ENCODE measurements at places on chromosomes 7 and 10.

- no peaks in the 10 kb centered on the region for H3K27me3 ChIP-seq
- peaks cover 11% of the 10 kb centered on the region for H3K4me1 ChIP-seq
- H3K27ac ChIP-seq, result no peak overlapping the region
Measured at GRCh38 chr10:12699258-12699700, 302.2 kb downstream of the CCDC3 start.

- no peaks in the 10 kb centered on the region for H3K36me3 ChIP-seq
- no peak overlapping the region for H3K27ac ChIP-seq
- no peak overlapping the region for H3K4me3 ChIP-seq
- peak; percentile 58 for DNase-seq
- no peaks in the 10 kb centered on the region for H3K27me3 ChIP-seq
Measured at GRCh38 chr10:26367771-26368170, 70.4 kb upstream of the APBB1IP start.

DNA sequence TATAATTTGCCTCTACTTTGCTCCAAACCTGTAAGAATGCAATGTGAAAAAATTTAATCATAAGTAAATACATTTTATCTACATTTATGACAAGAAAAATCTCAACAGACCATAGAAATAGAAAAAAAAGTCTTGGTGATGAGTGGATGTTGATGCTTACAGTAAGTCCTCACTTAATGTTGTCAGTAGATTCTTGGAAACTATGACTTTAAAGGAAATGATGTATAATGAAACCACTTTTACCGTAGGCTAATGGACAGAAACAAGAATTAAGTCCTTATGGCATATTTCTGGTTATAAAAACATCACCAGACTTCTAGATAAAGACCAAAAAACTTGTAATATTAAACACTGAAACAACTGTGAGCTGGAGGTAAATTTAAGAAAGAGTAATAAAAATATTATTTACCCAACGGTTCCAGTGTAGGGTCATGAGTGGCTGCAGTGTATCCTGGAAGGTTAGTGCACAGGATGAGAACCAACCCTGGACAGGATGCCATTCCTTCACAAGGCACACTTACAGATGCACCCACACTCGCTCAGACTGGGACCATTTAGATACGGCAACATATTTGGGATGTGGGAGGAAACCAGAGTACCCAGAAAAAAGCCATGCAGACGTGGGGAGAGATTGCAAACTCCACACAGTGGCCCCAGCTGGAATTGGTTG lies 76.3 kb downstream of the GLCCI1 start:
- peaks cover 47% of the 10 kb centered on the region for H3K4me1 ChIP-seq
- H3K36me3 ChIP-seq, result peaks cover 38% of the 10 kb centered on the region

- H3K36me3 ChIP-seq, result no peaks in the 10 kb centered on the region
- H3K4me3 ChIP-seq, result peak overlapping the region; percentile 46
- peaks cover 12% of the 10 kb centered on the region for H3K4me1 ChIP-seq
- H3K27ac ChIP-seq, result no peak overlapping the region
- peak; percentile 69 for DNase-seq
- peaks cover 55% of the 10 kb centered on the region for H3K27me3 ChIP-seq
Measured at GRCh38 chr7:151168003-151168786, 701 bp upstream of the GBX1 start.

GRCh38 chr7:144834641-144835144 lies 1.2 kb downstream of the TPK1 start:
- H3K4me1 ChIP-seq, result peaks cover 51% of the 10 kb centered on the region
- peak overlapping the region; percentile 98 for H3K4me3 ChIP-seq
- H3K27ac ChIP-seq, result peak overlapping the region; percentile 100
- peak; percentile 52 for DNase-seq

DNA sequence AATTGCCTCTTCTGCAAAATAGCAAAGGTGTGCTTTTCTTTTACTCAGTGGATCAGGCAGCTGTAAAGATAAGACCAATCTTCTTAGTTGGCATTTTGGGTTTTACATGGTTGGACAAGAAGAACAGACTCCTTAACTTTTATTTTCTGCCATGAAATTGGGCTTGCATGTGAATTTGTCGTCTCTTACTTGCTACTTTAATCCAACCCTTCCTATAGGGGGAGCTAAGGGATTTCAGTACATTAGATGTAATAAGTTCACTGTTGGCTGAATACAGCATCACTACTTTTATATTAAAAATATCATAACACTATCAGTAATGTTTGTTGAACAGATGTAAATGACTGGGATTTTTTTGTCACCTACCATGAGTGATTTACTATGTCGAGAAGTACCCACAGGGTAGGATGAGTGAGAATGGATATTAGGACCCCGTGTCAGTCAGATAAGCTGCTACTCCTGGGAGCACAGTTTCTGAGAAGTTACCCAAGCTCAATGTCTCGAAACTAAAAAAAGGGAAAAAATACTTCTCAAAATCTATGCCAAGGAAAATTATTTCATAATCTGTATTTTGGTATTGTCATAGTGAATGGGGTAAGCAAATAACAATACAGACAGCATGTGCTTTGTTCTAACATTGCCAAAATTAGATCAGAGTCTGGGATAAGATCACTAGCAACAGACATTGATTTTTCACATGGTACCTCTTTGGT lies 127.4 kb upstream of the AGR3 start:
- H3K36me3 ChIP-seq, result peaks cover 4% of the 10 kb centered on the region
- H3K4me1 ChIP-seq, result peaks cover 31% of the 10 kb centered on the region
- no peak overlapping the region for H3K27ac ChIP-seq
- H3K4me3 ChIP-seq, result no peak overlapping the region
- no peak for DNase-seq
- no peaks in the 10 kb centered on the region for H3K27me3 ChIP-seq

- no peak for DNase-seq
- H3K4me3 ChIP-seq, result no peak overlapping the region
- no peak overlapping the region for H3K27ac ChIP-seq
- no peaks in the 10 kb centered on the region for H3K27me3 ChIP-seq
Measured at GRCh38 chr7:118372530-118372929, 148.0 kb downstream of the ANKRD7 start.

DNA sequence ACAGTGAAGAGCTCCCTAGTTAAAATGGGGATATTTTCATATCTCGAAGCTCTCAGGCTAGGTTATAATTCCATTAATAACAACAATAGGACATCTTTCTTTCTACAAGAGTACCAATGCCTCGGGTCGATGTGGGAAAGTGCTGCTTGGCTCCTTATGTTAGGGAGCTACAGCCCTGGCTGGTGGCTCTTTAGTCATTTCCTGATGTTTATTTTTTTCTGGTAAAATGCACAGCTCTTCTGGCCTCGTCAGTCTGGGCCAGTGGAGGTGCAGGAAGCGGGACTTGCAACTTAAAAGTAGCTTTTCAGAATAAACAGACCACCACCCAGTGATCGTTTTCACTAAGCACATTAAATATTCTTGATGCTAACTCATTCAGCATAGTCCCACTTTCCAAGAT lies 58.3 kb downstream of the MKX start:
- no peak overlapping the region for H3K27ac ChIP-seq
- no peak for DNase-seq
- peaks cover 13% of the 10 kb centered on the region for H3K27me3 ChIP-seq
- no peak overlapping the region for H3K4me3 ChIP-seq
- H3K4me1 ChIP-seq, result no peaks in the 10 kb centered on the region

- H3K36me3 ChIP-seq, result peaks cover 29% of the 10 kb centered on the region
- no peak for DNase-seq
- H3K27me3 ChIP-seq, result no peaks in the 10 kb centered on the region
- peak overlapping the region; percentile 83 for H3K27ac ChIP-seq
Measured at GRCh38 chr10:804787-805619, 115.5 kb upstream of the DIP2C start.

DNA sequence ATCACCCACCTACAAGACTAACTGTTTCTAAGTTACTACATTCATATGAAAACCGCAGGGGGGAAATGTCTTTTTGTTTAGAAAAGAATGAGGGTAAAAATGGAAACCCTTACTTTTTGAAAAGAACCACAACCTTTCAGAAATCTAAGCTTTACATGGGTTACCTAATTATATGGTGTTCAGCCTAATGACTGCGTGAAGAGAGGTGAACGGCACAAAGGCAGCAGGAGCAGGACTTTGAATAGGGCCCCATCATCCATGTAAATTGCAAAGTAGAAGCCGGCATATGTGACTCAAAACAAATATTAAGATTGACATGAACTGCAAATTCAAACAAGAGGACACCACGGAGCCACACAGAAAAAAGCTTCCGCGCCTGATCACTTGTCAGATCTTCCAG lies 25.1 kb downstream of the NEBL start:
- DNase-seq, result no peak
- H3K4me1 ChIP-seq, result no peaks in the 10 kb centered on the region
- H3K36me3 ChIP-seq, result no peaks in the 10 kb centered on the region
- no peak overlapping the region for H3K4me3 ChIP-seq

DNA sequence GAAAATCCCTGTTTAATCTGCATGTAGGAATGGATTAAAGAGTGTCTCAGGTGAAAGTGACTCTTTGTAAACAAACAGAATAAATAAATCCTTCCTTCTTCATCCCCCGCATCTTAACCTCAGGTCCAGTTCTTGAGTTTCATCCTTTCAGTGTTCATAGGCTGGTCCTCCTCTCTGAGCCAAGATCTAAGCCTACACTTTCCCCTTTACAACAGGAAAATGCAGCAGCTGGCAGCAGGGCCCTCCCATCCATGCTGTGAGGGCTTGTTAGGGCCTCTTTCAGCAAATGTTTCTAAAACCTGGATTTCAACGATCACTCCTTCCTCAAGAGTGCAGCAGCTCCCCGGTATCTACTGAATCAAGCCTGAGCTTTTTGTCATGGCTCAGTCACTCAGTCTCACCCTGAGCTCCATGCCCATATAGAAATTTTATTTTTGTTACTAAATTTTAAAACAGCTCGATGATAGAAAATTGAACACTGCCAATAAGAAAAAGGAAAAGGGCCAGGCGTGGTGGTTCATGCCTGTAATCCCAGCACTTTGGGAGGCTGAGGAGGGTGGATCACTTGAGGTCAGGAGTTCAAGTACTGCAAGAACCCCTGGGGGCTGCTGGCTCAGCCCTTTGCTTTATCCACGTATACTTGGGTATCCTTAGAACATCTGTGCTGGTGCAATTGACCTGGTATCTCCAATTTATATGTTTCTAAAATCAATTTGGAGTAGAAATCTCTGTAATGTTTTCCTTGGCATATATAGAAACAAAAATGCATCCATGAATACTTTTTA lies 15.6 kb downstream of the BLNK start:
- no peaks in the 10 kb centered on the region for H3K4me1 ChIP-seq
- no peaks in the 10 kb centered on the region for H3K36me3 ChIP-seq
- H3K27me3 ChIP-seq, result peaks cover 4% of the 10 kb centered on the region
- no peak for DNase-seq
- no peak overlapping the region for H3K27ac ChIP-seq

DNA sequence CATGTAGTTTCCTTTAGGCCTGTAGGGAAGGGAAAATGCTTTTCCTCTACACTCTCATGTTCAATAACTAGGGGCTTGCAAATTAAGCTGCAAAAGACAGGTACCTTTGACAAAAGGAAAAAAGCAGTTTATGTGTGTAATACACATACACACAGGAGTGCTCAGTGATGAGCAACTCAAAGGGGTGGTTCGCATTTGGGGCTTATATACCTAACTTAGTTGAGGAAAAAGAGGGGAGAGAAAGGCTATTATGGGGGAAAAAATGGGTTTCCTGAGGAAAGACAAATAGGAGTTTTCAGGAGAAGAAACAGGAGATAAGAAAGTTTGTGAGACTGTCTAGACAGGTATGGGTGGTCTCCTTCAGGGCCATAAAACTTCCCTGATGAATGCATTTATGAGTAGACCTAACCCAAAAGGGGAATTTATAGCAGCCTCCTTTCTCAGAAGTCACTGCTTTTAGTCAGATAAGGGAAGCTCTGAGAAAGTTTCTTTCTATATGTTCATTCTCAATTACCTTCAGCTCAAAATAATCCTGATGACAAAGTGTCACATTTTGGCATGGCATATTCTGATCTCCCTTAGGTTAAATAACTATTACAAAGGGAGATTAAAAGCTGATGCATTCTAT lies 55.2 kb upstream of the EZH2 start:
- DNase-seq, result no peak
- H3K4me3 ChIP-seq, result peak overlapping the region; percentile 42
- H3K4me1 ChIP-seq, result peaks cover 30% of the 10 kb centered on the region
- H3K36me3 ChIP-seq, result peaks cover under 1% of the 10 kb centered on the region
- H3K27ac ChIP-seq, result no peak overlapping the region

DNA sequence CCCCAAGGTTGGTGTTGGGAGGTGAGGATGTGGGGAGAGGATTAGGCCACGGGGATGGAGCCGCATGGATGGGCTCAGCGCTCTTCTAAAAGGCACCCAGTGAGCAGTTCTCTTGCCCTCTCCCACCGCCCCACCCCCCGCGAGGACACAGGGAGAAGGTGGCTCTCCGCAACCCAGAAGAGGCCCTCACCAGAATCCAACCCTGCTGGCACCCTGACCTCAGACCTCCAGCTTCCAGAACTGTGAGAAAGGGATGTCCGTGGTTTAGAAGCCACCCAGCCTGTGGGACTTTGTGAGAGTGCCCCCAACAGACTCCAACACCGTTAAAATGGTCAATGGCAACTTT lies 242.8 kb upstream of the PPP2R2D start:
- H3K4me1 ChIP-seq, result no peaks in the 10 kb centered on the region
- no peaks in the 10 kb centered on the region for H3K36me3 ChIP-seq
- DNase-seq, result no peak
- H3K27ac ChIP-seq, result no peak overlapping the region
- peaks cover 4% of the 10 kb centered on the region for H3K27me3 ChIP-seq

- no peaks in the 10 kb centered on the region for H3K27me3 ChIP-seq
- no peak overlapping the region for H3K27ac ChIP-seq
- no peak overlapping the region for H3K4me3 ChIP-seq
- no peaks in the 10 kb centered on the region for H3K4me1 ChIP-seq
- H3K36me3 ChIP-seq, result no peaks in the 10 kb centered on the region
Measured at GRCh38 chr10:82150123-82150900, 275.3 kb downstream of the NRG3 start.

DNA sequence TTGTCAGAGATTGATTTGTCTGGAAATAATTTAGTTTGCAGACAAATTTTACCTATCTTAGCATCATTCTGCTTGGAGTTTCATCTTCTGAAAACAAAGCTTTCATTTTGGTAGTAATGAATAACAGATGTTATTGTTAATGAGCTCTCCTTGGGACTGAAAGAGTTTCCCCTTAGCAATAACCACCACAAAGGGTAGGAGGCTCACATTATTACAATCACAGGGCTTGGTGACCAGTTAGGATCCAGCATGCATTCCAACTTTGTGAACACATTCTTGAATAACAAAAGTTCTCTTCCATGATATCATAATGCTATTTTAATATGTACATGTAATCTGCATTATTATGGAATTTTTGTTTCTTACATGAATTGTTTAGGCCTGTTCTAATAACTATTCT lies 148.8 kb upstream of the VWC2 start:
- H3K27ac ChIP-seq, result no peak overlapping the region
- no peak for DNase-seq
- no peaks in the 10 kb centered on the region for H3K27me3 ChIP-seq
- H3K4me3 ChIP-seq, result no peak overlapping the region
- no peaks in the 10 kb centered on the region for H3K36me3 ChIP-seq

GRCh38 chr10:30827531-30828120 lies 198.1 kb upstream of the LYZL2 start:
- no peak for DNase-seq
- peaks cover 4% of the 10 kb centered on the region for H3K27me3 ChIP-seq
- H3K36me3 ChIP-seq, result no peaks in the 10 kb centered on the region
- no peaks in the 10 kb centered on the region for H3K4me1 ChIP-seq
- no peak overlapping the region for H3K4me3 ChIP-seq

Measured in activated naive CD4-positive, alpha-beta T cell treated with anti-CD3 and anti-CD28 coated beads, Interleukin-2, amount 10 ng/mL, durations not matched to agents 7 days and 5 days (primary cell).